ENCODE measurements at places on chromosomes 11 and 22. TPM values are rescaled to one million over a fixed set of nuclear protein-coding genes. Genes with fewer than 3 reads are reported as not detected.

- no peak for DNase-seq
These were observed 13.3 kb downstream of the ARHGAP1 start for GRCh38 chr11:46686886-46687795.

GRCh38 chr22:37011472-37011871 is 7.8 kb downstream of the TST start:
- DNase-seq = no peak

GRCh38 chr11:10456519-10456918 is 1.5 kb downstream of the AMPD3 start:
- peak; percentile 9 for DNase-seq

The POTEH gene
- total RNA-seq = not detected

- peak; percentile 99 for DNase-seq
These were observed 20.0 kb downstream of the TREH start for GRCh38 chr11:118659314-118659952.

- DNase-seq = no peak
These were observed 96.2 kb downstream of the RDX start for GRCh38 chr11:110200241-110200640.

The SLC22A8 gene
- not detected for total RNA-seq

DNA sequence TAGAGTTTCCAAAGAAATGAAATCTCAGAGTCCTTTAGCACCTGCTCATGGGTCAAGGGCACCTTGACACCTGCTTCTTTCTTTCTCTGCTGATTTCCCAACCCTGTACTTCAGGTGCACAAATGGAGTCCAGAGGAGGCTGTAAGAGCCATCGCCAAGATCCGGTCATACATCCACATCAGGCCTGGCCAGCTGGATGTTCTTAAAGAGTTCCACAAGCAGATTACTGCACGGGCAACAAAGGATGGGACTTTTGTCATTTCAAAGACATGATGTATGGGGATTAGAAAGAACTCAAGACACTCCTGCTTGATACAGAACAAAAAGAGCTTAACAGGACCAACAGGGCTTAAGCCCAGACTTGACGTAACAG is 5.9 kb downstream of the PTPMT1 start:
- DNase-seq = no peak

- DNase-seq = no peak
These were observed 78.0 kb upstream of the DRD2 start for GRCh38 chr11:113553235-113553634.

DNA sequence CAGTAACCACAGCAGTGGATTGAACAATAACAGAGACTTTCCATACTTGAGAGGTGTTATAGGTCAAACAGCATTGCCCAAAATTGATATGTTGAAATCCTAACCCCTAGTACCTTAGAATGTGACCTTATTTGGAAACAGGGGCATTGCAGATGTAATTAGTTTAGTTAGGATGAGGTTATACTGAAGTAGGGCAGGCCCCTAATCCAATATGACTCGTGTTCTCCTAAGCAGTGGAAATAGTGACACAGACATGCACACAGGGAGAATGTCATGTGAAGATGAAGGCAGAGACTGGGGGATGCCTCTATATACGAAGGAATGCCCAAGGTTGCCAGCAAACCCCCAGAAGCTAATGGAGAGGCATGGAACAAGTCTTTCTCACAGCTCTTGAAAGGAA is 270.5 kb downstream of the TENM4 start:
- no peak for DNase-seq

- no peak for DNase-seq
These were observed 3.4 kb downstream of the OR9Q2 start for GRCh38 chr11:58192229-58192628.

DNA sequence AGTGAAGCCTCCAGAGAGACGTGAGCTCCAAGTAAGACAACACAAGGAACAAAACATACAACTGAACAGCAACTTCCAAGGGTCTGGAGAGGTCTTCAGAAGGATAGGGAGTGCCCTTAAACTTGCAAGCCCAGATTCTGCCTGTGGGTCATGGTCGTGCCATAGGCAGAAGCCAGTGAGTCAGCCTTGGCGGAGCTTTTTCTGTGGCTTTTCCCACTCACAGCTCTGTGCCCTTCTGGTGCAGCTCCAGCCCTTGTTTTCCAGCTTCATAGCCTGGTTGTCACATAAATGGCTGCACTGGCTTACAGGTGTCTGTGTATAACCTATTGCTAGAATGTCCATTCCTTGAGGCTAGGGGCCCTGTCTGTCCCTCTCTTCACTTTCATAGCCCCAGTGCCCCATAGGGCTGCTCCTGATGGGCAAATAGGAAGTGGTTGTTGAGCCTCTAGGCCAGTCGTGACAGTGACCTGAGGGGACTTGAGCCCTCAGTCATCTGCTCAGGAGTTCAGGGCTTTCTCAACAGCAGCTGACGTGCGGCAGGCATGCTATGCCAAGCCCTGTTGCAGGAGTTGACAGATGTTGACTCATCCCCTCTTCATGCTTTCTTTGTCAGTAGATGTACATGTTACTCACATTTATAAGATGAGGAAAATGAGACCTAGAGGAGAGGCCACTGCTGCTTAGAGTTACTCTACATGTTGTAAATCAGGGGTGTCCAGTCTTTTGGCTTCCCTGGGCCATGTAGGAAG is 7.4 kb downstream of the MED15 start:
- no peak for DNase-seq

The C11orf42 gene
- total RNA-seq = not detected

The TRIM51G gene
- total RNA-seq = not detected

The INS gene
- total RNA-seq = not detected

- no peak for DNase-seq
These were observed 317.0 kb downstream of the BRD1 start for GRCh38 chr22:49510718-49511117.

- no peak for DNase-seq
These were observed 62.6 kb downstream of the KCNJ1 start for GRCh38 chr11:128804481-128804880.

DNA sequence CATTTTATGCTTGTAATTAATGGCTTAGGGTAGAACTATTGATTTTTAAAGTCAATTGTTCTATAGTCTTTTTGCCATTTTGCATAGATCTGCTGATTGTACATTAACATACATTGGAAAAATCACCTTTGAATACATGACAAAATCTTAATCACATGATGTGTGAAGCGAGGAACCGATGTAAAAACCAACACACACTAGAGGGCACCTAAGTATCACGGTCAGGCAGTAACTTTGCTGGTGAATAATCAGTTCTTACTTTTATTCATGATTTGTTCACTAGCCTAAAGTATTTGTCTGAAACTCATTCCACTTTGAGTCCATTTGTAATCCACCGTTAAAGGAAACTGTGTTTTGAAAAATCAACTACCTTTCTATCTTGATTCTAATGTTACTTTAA is 28.2 kb downstream of the JHY start:
- DNase-seq = no peak

The FADS2 gene
- 176 TPM for total RNA-seq

DNA sequence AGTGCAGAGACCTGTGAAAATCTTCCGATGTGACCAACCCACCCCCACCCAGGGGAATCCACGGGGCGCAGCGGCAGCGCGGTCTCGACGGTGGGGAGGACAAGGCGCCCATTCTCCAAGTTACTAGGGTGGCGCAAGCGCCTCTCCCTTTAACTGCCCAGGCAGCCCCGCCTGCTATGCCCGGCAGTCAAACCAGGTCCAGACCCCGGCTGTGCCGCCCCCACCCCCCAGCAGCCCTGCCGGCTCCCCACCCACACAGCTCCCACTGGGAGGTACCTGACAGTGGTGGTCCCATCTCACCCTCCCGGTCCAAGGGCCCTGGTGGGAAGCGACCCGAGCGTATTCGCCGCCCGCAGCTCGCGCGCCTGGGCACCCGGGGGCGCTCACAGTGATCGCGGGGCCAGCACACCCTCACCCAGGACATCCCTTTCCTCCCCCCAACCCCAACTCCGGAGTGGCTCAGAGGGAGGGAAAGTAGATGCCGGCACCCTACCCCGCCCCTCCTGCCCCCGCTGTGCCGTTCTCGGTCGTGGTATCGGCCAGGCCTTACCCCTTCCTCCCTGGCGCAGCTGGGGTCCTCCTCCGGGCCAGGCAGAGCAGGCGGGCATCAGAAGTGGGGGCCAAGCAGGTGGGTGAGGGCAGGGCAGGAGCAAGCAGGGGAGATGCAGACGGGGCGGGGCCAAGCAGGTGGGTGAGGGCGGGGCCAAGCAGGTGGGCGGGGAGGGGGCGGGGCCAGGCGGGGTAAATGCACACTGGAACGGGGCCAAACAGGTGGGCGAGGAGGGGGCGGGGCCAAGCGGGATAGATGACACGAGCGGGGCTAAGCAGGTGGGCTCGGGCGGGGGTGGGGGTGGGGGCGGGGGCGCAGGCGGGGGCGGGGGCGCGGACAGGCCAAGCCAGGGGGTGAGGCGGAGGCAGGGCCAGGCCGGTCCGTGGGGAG is at the start of gene TRPM5:
TSS of gene TRPM5 (minus strand) at position 634 of the 940 bp plus-strand sequence. CDS start 21,478 bp downstream, outside the sequence.
- DNase-seq = peak; percentile 99

GRCh38 chr11:2954263-2954662 is 25.0 kb upstream of the PHLDA2 start:
- no peak for DNase-seq

The CDON gene
- 31.5 TPM for total RNA-seq

- no peak for DNase-seq
These were observed 298.4 kb upstream of the ANO5 start for GRCh38 chr11:21894492-21894891.

- no peak for DNase-seq
These were observed 30.7 kb upstream of the TOLLIP start for GRCh38 chr11:1340111-1340510.

- peak; percentile 47 for DNase-seq
These were observed 110.0 kb downstream of the KIAA1671 start for GRCh38 chr22:25062386-25063085.

- DNase-seq = no peak
These were observed 59.0 kb downstream of the TMPRSS5 start for GRCh38 chr11:113647108-113647507.

DNA sequence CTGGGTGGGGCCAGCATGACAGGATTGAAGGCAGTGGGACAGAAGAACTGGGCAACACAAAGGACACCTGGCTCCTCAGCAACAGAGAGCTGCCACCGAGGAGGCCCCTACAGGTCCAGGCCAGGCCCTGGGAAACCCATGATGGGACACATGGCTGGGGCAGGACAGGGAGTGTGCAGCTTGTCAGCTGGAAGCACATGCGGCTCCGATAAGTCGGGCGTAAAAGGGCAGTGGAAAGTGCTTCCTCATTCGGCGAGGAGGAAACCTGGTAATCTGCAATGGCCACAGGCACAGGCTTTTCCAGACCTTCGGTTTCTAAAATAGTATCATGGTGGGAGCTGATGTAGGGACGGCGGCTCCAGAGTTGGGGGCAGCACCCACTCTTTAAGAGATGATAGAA is 16.5 kb downstream of the GNAZ start:
- DNase-seq = no peak
